ENCODE measurements at places on chromosomes 1 and 21.
A peak's percentile ranks its signal among the peaks of the same experiment; 100 is the strongest.

- peak; percentile 88 for DNase-seq
Measured at GRCh38 chr21:43209575-43210453, 41.0 kb downstream of the CRYAA start.

GRCh38 chr1:30250338-30250983, 472.9 kb downstream of the MATN1 start:
- DNase-seq, result no peak

DNA sequence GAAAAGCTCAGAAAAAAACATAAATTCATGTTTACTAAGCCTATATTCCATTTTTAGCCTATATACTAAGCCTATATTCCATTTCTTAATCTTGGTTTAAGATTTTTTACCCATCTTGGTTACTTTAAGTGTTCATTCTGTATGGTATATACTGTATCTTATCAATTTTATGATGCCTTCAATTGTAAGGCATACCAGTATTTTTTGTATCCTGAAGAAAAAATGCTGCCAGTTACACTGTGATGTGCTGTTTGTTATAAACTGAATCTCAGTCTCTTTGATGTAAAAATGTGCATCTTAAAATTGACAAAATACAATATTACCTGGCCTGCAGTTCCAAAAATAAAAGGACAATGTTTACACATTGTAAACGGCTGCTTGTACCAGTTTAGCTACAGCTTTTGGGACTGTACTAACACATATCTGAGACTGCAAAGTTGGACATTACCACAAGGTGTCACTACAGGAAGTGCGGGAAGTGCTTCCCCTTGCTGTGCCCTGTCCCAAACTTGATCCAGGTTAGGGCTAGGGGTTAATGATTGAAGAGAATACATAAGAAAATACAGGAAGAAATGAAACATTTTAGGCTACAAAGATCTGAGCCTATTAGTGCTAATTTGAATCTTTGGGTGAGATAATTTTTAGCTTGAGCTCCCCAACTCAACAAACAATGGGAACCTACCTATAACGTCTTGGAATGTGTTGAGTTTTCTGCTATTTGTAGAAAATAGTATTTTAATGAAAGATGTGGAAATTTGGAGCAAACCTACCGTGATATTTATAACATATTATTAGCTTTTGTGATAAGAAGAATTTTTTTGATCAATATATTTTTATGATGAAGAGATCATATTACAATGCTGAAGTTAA, 108.9 kb downstream of the LBR start:
- peak; percentile 54 for DNase-seq

DNA sequence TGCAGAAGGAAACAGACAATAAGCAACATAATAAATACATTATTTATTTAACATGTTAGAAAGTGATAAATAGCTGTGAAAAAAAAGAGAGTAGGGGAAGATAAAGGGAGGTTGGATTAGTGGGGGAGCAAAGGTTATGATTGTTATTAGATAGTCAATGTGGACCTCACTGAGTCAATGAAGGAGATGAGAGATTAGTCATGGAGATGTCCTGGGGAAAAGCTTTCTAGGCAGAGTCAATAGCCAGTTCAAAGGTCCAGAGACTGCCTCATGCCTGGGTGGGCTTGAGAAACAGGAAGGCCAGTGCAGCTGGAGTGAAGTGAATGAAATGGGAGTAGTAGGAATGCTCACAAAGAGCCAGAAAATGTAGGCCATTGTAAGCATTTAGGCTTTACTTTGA, 187.1 kb upstream of the CACYBP start:
- DNase-seq, result peak; percentile 3

GRCh38 chr1:31507676-31508530, 68.4 kb upstream of the TINAGL1 start:
- DNase-seq, result no peak

GRCh38 chr1:66532214-66532613, 1.7 kb upstream of the SGIP1 start:
- DNase-seq, result no peak

DNA sequence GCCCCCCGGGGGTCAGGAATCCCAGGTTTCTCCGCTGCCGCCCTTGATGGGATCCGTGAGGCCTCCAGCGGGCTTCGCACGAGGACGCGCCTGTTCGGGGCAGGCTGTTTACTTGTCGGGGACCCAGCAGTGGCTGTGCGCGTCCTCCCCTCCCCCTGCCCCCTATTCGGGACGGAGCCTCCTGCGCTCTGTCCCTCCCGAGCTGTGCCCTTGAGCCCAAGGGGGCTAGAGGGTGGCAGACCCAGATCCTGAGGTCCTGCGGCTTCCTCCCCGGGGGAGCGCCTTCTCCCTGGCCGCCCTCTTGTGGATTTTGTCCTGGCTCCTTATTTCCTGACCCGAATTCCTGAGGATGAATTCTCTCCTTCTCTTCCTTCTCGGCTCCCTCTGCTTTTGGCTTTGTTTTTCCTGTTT, 38.4 kb downstream of the PIK3CD start:
- DNase-seq, result no peak

DNA sequence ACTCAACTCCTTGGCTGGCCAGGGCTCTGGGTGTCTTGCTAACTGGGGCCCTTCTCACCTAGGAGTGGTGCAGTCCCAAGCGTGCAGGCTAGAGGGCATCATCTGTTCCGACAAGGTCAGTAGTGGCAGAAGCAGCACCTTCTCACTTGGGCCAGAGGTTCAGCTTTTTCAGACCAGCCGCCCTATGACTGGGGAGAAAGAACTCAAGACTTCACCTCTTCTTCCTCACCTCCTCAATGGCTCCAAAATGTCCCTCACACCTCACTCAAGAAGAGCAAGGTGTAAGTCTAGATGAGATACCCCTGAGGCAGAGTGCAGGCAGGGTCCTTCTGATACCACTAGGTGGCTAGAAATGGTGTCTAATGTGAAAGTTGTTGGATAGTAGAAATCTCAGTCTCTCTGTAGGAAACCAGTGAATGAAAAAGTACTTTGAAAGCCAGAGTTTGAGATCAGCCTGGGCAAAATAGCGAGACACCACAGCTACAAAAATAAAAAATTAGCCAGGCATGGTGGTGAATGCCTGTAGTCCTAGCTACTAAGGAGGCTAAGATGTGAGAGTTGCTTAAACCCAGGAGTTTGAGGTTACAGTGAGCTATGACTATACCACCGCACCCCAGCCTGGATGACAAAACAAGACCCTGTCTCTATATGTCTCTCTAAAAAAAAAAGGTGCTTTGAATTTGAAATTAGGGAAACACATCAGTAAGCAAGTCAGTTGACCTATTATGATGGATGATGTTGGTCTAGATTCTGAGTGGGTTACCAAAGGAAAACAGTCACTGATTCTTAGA, 8.6 kb upstream of the IL20 start:
- no peak for DNase-seq

DNA sequence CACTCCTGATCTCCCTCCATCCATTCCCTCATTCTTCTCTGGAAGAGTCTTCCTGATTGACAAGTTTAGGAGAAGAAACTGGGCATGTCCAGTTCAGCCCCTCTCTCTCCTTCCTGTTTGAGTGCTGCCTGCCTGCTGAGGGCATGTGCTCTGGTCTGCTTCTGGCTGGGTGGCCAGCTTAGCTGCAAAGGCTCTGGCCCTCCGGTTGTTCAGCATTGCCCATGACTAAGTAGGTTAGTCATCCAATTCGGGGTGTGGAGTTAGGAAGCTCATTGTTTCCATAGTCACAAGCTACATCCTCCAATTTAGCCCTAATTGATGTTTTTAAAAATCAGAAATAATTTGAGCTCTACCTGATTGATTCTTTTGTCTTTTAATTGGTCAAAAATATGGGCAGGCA, 25.6 kb upstream of the PLA2G2E start:
- peak; percentile 60 for DNase-seq

DNA sequence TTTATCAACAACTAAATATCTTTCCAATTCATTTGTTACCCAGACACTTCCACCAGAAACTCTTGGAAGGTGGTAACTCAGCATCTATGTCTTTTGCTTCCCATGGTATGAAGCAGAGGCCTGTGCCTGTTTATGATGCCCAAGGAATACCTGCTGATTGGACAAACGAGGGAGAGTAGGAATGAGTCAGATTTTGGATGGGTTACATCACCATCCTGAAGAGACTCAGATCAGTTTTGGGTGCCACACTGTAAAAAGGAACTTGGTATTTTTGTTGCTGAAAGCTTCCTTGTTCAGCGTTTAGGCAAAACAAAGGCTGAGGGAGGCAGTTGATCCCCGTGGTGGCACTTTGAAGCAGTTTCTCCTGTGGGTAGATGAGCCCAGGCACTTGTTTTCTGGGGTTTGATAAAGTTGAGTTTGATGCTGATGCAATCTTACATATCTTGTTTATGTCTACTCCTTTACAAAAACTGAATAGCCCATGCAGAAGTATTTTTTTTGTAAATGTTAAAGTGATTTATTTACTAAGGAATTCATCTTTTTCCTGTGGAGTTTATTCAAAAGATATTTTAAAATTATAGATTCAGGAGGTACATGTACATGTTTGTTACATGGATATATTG, 26.7 kb upstream of the CYP4X1 start:
- DNase-seq, result no peak

GRCh38 chr1:88462488-88463261, 221.4 kb upstream of the PKN2 start:
- DNase-seq, result peak; percentile 46

DNA sequence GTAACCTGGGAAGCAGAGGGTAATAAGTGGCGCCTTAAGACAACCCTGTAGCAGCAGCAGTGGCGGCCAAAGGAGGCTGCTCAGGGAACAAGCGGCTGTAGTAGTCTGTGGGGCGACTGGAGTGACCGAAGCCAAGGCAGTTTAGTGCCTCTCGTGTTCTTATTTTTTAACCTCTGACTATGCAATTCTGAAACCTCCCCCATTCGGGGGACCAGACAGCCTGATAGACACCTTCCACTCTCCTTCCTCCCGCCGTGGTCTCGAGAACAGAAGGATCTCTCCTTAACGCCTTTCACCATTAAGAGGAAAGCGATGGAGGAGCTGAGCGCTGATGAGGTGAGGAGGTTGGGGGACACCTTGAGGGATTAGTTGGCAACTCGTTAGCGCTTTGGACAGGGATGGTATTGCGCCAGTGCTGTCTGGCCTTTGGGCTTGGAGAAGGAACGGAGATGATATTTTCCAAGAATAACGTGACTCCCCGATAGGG, 644 bp downstream of the UBE4B start:
- DNase-seq, result peak; percentile 33

DNA sequence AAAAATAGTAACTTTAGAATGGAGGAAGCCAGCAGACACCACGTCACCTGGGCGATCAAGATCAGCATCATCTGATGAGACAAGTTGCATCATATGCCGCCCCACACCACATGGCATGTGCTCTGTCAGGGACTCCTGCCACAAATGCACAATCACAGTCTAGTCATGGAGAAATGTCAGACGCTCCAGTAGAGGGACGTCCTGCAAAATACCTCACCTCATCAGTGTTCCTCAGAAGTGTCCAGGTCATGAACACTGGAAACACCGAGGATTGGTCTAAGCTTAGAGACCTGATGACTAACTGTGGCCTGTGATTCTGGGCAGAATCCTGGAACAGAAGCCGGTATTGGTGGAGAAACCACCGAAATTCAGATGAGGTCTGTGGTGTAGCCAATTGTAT, 14.3 kb downstream of the ADARB1 start:
- DNase-seq, result no peak

GRCh38 chr1:206011057-206011456, 7.9 kb upstream of the RAB7B start:
- DNase-seq, result no peak

- DNase-seq, result no peak
Measured at GRCh38 chr1:27567146-27567526, 36.8 kb downstream of the AHDC1 start.

GRCh38 chr1:70672442-70672888, 261.4 kb downstream of the CTH start:
- DNase-seq, result no peak

GRCh38 chr1:66278260-66279021, 255.5 kb upstream of the SGIP1 start:
- DNase-seq, result no peak

DNA sequence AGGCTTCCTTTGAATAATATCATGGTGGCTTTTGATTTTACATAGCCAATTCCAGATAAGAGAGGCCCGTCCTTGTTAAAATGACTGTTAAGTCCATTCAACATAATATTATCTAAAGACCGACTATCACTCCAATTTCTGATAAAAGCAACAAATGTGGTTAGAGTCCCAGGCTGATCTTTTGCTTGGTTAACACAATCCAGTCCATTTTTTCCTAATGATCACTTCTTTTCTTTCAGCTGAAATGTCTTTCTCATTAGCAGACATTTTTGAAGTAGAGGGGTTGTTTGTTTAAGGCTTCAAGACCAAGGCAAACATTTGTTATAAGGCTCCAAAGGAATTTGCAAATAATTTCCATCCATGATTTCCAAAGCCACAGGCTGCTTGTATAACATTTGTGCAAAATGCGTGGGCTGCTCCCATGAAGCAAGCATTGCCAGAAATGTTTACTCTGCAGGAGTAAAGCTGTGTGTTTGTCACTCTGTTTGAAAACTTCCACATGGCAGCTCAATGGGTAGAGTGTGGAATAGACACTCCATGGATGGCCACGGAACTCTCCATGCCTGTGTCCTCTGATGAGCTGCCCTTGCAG, 111.5 kb downstream of the PSMG1 start:
- DNase-seq, result peak; percentile 72

GRCh38 chr1:100528871-100529270, 9.1 kb upstream of the GPR88 start:
- peak; percentile 78 for DNase-seq

- DNase-seq, result no peak
Measured at GRCh38 chr1:58909914-58910681, 126.3 kb upstream of the JUN start.

- DNase-seq, result no peak
Measured at GRCh38 chr1:72634946-72635345, 352.6 kb upstream of the NEGR1 start.

GRCh38 chr1:246651012-246651695, 73.1 kb upstream of the SCCPDH start:
- no peak for DNase-seq

GRCh38 chr1:2214541-2215241, 13.4 kb upstream of the SKI start:
- no peak for DNase-seq

GRCh38 chr1:163174524-163175437, 27.9 kb downstream of the RGS5 start:
- DNase-seq, result peak; percentile 79

DNA sequence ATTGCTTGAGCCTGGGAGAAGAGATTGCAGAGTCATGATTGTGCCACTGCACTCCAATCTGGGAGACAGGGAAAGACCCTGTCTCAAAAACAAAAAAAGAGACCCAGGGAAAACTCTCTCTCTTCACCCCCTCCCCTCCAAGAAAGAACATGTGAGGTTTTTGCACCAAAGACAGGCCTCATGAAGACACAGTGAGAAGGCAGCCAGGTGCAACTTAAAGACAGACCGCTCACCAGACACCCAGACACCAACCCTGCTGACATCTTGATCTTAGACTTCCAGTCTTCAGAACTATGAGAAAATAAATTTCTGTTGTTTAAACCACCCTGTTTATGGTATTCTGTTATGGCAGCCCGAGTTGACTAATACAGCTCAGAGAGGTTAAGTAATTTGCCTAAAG, 13.3 kb upstream of the LRRC8D start:
- no peak for DNase-seq

All from fibroblast of lung (primary cell).